ENCODE measurements at places on chromosomes 13 and 19. TPM values are rescaled to one million over a fixed set of nuclear protein-coding genes. Genes with fewer than 3 reads are reported as not detected.
A peak's percentile ranks its signal among the peaks of the same experiment; 100 is the strongest.

DNA sequence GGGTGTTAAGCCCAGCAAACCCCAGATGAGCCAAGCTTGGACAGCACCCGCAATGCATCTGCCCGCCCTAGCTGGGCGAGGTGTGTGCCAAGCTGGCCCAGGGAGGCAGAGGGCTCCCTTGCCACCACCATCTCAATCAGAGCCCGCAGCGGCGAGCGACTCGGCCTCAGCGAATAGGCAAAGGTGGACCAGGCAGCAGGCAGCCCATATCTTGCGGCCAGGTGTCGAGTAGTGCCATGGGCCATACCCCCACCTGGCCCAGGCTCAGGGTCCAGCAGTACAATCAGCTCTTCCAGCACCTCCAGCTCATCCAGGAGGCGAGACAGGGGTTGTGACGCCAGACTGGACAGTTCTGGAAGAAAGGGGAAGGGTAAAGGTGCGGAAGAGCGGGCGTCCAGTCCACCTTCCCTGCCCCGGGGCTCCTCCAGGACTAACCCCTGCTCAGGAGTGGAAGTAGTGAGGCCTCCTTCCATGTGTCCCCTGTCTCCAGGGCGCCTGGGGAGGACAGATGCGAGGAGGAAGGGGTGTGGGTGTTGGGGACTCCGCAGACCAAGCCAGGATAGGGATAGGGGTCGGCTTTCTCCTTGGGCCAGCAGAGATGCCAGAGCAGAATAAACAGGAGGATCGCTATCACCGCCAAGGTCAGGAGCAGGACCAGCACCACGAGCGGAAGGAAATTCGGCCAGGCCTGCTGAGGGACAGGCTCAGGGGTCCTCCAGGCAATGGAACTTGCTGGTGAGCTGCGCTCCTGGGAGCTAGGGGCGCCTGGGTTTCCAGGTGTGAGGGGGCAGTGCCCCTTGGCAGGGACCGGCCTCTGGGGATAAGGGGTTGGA, 2.8 kb downstream of the IGFLR1 start:
- peak; percentile 59 for DNase-seq
- H3K36me3 ChIP-seq, result peaks cover 25% of the 10 kb centered on the region
- H3K4me3 ChIP-seq, result peak overlapping the region; percentile 82

ZNF568 gene
- 2.4 TPM for total RNA-seq

SIAH3 gene
- 0.15 TPM for total RNA-seq

FGF14 gene
- total RNA-seq, result 0.58 TPM

DNA sequence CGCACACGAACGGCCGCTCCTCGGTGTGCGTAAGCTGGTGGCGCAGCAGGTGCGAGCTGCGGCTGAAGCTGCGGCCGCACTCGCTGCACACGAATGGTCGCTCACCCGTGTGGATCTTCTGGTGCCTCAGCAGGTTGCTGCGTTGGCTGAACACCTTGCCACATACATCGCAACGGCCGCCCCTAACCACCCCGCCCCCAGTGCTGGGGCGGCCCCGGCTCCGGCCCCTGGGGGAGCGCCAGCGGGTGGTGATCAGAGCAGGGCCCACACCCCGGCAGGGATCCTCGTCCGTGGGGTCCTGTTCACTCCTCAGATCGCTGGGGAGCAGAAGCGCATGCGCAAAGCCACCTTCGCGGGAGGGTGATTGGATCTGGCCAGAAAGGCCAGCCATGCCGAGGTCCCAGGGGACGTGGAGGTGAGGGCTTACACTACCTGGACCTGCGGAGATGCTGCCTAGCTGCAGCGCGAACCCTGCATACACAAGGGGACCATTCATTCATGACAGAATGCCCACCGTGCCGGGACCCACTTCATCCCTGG, 4.7 kb upstream of the UBE2M start:
- no peak overlapping the region for H3K27ac ChIP-seq
- H3K27me3 ChIP-seq, result no peaks in the 10 kb centered on the region
- peaks cover 3% of the 10 kb centered on the region for H3K36me3 ChIP-seq
- peak overlapping the region; percentile 25 for H3K4me3 ChIP-seq
- no peak for DNase-seq

- no peak for DNase-seq
- no peaks in the 10 kb centered on the region for H3K4me1 ChIP-seq
- no peak overlapping the region for H3K27ac ChIP-seq
- no peak overlapping the region for H3K4me3 ChIP-seq
- H3K27me3 ChIP-seq, result no peaks in the 10 kb centered on the region
- H3K36me3 ChIP-seq, result no peaks in the 10 kb centered on the region
Observed at GRCh38 chr13:76837801-76838200, 48.4 kb downstream of the KCTD12 start.

DNA sequence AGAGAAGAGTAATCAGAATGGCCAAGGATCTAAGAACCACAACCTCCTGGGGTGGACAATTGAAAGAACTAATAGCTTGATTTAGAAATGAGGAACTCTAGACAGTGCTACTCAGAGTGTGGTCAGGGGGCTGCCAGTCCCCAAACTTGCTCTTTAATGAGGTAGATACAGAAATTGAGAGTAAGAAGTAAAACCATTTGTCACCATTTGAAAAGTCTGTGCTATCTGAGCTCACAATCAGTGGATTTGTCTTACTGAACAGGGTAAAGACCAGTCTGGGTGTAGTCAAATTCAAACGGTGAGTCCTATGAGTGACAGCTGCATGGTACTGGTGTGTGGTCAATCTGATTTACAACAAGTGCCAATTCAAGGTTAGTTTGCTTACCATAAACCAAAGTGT, 118.9 kb downstream of the KL start:
- no peak overlapping the region for H3K27ac ChIP-seq
- no peaks in the 10 kb centered on the region for H3K36me3 ChIP-seq
- DNase-seq, result no peak
- H3K27me3 ChIP-seq, result no peaks in the 10 kb centered on the region
- H3K4me3 ChIP-seq, result no peak overlapping the region
- H3K4me1 ChIP-seq, result no peaks in the 10 kb centered on the region

DNA sequence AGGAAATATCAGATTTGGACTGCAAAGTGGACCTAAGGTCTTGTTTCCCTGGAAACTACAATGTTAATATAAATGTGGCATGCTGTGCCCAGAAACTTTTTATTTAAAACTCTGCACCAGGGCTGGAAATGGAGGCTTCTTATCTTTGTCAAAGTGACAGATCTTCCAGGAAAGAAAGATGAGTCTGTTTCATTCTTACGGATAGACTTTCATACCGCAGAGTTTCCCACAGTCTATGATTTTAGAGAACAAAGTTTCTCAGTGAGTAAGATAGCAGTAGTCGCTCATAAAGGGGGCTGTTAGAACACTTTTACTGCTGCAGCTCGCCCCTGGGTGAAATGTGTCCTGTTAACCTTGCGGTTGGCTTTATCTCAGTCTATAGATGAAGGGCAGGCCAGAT, 6.7 kb downstream of the CLEC11A start:
- no peak for DNase-seq
- no peaks in the 10 kb centered on the region for H3K27me3 ChIP-seq
- no peak overlapping the region for H3K27ac ChIP-seq
- no peaks in the 10 kb centered on the region for H3K36me3 ChIP-seq

- no peaks in the 10 kb centered on the region for H3K27me3 ChIP-seq
- no peaks in the 10 kb centered on the region for H3K36me3 ChIP-seq
Observed at GRCh38 chr13:59721926-59722910, 441.5 kb downstream of the DIAPH3 start.

- no peak overlapping the region for H3K4me3 ChIP-seq
- H3K27ac ChIP-seq, result no peak overlapping the region
- H3K27me3 ChIP-seq, result no peaks in the 10 kb centered on the region
Observed at GRCh38 chr19:2575734-2576481, 100.0 kb downstream of the GADD45B start.

DNA sequence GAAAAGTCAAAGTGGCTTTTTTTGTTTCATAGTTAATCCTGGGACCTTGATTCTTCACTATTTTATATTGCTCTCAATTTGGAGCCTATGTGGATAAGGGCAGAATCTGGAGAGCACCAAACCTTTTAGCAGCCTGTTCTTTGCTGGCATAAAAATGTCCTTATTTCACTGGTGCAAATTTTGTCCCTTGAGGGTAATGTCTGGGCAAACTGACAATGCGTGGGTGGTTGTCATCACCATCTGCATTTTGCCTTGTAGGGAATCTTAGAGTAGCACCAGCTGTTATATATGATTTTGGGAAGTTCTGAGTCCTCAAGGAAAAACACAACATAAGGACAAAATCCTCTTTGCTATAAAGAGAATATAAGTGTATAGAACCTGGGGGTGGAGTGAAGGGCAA, 336.9 kb upstream of the HTR2A start:
- H3K27me3 ChIP-seq, result no peaks in the 10 kb centered on the region
- no peak overlapping the region for H3K27ac ChIP-seq
- H3K36me3 ChIP-seq, result no peaks in the 10 kb centered on the region
- DNase-seq, result no peak
- H3K4me1 ChIP-seq, result no peaks in the 10 kb centered on the region

GIPR gene
- 1.3 TPM for total RNA-seq

DNA sequence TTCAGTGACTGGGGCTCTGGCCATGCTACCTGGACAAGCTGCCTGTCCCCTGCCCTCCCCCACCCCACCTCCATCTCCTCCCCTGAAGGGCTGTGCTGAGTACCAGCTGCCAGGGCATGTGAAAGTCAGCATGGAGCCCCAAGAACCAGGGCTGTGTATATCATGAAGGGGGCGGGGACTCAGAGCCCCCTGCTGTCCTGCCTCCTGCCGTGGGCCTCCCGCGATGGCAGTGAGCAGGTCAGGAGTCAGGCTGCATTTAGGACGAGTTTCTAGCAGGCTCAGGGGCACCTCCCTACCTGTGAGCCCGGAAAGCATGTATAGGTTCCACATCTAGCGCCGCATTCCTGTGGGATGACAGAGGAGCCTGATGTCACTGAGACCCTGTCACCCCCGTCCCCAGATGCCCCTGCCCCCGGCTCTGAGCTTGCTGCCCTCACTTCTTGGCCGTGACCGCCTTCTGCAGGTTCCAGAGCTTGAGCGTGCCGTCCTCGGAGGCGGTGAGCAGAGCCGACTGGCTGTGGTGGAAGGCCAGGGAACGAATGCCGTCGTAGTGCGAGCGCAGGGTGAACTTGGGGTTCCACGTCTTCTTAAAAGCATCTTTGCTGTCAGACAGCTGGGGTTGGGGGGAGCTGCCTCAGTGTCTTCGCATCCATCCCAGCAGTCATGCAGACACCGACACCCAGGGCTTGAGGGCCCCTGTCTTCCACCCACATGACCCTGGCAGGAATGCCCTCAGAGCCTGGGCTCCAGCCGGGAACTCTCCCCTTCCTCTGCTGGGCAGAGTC, 8.3 kb upstream of the PRKD2 start:
- no peak for DNase-seq
- no peaks in the 10 kb centered on the region for H3K4me1 ChIP-seq
- H3K27me3 ChIP-seq, result no peaks in the 10 kb centered on the region

DNA sequence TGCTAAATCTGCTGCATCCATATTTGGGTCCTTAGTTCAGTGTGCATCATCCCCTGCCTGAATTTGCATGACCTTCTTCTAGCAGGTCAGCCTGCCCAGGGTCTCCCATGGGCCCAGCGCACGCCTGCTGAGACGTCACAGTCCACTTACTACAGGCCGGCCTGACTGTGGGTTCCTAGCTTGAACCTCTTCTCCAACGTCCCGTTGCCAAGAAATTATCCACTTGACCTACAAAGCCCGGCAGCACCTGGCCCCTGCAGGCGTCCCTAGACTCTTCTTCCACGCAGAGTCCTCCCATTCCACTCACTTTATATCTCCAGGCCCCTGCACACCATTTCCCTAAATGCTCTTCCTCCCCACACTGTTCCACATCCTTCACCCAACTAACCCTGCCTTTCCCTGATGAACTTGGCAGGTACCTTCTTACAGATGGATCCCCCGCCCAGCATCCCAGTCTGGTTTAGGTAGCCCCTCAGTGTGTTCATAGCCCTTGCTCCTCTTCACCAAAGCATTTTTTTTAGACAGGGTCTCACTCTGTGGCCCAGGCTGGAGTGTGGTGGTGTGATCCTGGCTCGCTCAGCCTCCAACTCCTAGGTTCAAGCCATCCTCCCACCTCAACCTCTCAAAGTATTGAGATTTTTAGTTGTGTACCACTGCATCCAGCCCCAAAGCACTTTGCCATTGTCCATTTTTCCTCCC, 155.0 kb upstream of the SOX1 start:
- no peaks in the 10 kb centered on the region for H3K36me3 ChIP-seq
- peak; percentile 11 for DNase-seq
- no peak overlapping the region for H3K27ac ChIP-seq
- H3K4me3 ChIP-seq, result no peak overlapping the region
- H3K27me3 ChIP-seq, result no peaks in the 10 kb centered on the region
- no peaks in the 10 kb centered on the region for H3K4me1 ChIP-seq

DNA sequence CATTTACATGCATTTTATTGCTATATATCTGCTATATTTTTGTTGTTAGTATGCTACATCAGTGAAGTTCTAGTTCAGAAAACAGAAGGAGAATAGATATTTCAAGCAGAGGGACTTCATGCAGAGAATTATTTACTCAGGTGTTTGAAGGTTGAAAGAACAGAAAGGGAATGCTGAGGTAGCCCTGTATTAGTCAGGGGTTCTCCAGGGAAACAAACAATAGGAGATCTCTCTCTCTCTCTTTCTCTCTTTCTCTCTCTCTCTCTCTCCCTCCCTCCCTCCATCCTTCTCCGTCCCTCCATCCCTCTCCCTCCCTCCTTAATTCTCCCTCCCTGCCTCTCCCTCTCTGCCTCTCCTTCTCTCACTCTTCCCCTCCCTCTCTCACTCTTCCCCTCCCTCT, 114.3 kb upstream of the TDRD3 start:
- no peaks in the 10 kb centered on the region for H3K4me1 ChIP-seq
- no peaks in the 10 kb centered on the region for H3K27me3 ChIP-seq
- DNase-seq, result no peak
- no peaks in the 10 kb centered on the region for H3K36me3 ChIP-seq

DNA sequence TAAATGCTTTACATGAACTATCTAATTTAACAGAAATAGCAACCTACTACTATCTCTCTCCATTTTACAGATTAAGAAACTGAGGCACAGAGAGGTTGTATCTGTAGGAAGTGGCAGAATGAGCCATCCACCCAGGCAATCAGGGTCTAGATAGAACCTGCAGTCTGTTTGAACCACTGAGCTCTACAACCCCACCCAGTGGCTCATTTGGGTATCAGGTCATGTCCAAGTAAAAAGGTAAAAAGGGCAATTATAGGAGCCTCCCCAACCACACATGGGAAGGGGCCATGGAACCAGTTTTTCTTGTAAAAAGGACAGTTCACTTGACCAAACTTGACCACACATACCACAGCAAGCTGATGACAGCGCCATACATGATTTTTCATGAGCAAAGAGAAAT, 92.9 kb upstream of the SGCG start:
- no peak for DNase-seq
- H3K4me3 ChIP-seq, result no peak overlapping the region
- H3K27me3 ChIP-seq, result no peaks in the 10 kb centered on the region
- no peaks in the 10 kb centered on the region for H3K4me1 ChIP-seq
- H3K36me3 ChIP-seq, result no peaks in the 10 kb centered on the region

GRCh38 chr19:13091400-13092157, 11.1 kb downstream of the LYL1 start:
- H3K4me3 ChIP-seq, result no peak overlapping the region
- no peaks in the 10 kb centered on the region for H3K36me3 ChIP-seq
- peaks cover 38% of the 10 kb centered on the region for H3K27me3 ChIP-seq
- peaks cover 14% of the 10 kb centered on the region for H3K4me1 ChIP-seq
- no peak overlapping the region for H3K27ac ChIP-seq
- DNase-seq, result no peak

C19orf81 gene
- total RNA-seq, result 14.2 TPM

All from H1 (cell line).